Activated naive CD4-positive, alpha-beta T cell treated with anti-CD3 and anti-CD28 coated beads, Interleukin-2, amount 50 U/mL, for 16 hours (primary cell): ENCODE measurements at places on chromosomes 4 and X.

GRCh38 chr4:40323866-40324265, 11.3 kb upstream of the CHRNA9 start:
- no peak for DNase-seq

DNA sequence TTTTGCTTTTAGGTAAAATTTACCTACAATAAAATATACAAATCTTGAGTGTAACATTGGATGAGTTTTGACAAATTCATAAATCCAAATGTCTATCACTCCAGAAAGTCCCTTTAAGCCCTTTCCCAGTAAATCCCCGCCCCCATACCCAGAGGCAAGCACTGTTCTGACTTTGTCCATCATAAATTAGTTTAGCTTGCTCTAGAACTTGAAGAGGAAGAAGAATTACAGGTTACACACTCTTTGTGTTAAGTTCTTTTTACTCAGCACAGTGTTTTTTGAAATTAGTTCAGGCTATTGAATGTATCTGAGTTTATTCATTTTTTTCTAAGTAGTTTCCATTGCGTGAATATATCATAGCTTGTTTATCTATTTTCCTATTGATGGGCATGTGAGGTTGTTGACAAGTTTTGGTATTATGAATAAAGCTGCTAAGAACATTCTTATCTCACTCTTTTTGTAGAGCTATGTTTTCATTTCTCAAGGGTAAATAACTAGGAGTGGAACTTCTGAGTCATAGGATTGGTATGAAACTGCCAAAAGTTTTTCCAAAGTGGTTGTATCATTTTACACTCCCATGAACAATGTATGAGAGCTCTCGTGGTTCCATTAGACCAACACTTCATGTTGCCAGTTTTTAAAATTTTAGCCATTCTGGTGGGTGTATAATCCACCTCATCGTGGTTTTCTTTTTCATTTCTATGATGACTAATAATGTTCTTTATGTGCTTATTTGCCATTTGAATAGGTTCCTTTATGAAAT, 22.4 kb upstream of the HPSE start:
- DNase-seq: no peak

GRCh38 chr4:7904952-7905915, 34.4 kb downstream of the AFAP1 start:
- no peak for DNase-seq

GRCh38 chr4:112664611-112665010, 27.7 kb downstream of the LARP7 start:
- no peak for DNase-seq
